Pericardium fibroblast (primary cell): ENCODE measurements at places on chromosomes 7 and 10. TPM values are rescaled to one million over a fixed set of nuclear protein-coding genes. Genes with fewer than 3 reads are reported as not detected.

CARD11 gene
- 0.26 and 0.70 TPM in 2 replicates for total RNA-seq

ASZ1 gene
- total RNA-seq, result not detected in 2 replicates

ATOH7 gene
- not detected in 2 replicates for total RNA-seq

SLC26A4 gene
- total RNA-seq, result 0.12 and 0.17 TPM in 2 replicates

PPP1R17 gene
- not detected in 2 replicates for total RNA-seq

RTKN2 gene
- not detected in 2 replicates for total RNA-seq

SDK1 gene
- 2.4 and 2.5 TPM in 2 replicates for total RNA-seq
